Stimulated activated CD4-positive, alpha-beta T cell treated with anti-CD3 and anti-CD28 coated beads, Interleukin-2, amount 100 ng/mL, for 24 hours (primary cell): ENCODE measurements at places on chromosomes 3 and 15.

DNA sequence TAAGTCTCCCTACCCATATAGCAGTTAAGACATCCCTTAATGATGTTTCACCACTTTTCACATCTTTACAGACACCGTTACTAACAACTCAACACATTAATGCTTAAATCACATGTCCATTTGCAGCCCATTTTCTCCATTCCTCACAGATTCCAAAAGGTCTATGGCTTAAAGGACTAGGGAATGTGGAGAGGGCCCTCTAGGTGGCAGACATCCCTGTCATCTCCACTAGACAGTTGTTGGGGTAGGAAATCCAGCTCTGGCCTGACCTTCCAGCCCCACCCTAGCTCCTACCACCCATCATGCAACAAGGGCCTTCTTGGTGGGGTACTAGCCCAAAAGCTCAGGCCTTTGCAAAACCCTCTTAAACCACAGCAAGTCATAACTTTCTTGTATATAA is 25.2 kb downstream of the CPEB1 start:
- DNase-seq, result no peak

DNA sequence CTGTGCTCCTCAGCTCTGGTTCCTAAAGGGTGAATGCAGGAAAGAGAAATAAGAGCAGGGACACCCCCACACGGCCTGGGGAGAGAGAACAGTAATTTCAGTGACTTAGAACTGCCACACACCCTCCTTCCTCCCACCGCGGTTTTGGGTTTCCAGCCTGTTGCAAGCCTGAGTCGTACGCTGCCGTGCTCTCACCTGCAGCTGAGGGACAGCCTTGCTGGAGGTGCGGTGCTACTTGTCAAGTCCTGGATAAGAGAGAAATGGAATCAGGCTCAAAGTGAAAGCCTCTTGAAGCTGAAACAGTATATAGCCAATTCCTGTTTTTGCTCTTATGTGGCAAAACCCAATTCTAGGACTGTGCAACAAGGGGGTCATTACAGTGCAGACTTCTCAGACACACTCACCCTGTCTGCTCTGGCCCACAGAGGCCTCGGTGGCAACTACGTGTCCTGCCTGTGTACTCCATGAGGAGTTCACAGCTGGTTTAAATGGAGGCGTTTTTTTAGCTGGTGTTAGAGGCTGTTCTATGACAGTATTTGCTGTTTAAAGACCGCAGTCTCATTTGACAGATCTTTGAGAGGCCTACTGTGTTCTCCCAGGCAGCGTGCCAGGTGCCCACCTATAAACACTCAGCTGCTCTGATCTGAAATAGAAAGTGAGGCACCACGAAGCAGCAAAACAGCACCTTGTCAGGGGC is 42.9 kb downstream of the TBC1D2B start:
- peak; percentile 84 for DNase-seq

DNA sequence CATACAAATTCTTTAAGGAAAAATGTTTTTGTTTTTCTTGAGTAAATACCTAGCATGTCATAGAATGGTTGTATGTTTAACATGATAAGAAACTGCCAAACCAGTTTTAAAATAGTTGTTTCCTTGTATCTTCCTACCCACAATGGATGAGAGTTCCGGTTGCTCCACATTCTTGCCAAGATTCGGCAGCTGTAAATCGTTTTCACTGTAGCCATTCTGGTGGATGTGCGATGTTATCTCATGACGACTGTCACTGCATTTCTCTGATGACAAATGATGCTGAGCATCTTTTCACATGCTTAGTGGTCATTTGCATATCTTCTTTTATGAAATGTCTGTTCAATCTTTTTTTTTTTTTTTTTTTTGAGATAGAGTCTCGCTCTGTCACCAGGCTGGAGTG is 36.6 kb upstream of the SH3GL3 start:
- DNase-seq, result no peak

GRCh38 chr3:14620512-14620911 is 31.1 kb upstream of the CCDC174 start:
- DNase-seq, result no peak

- no peak for DNase-seq
These were observed 48.5 kb downstream of the PCSK6 start for GRCh38 chr15:101440846-101441590.

GRCh38 chr3:65671004-65671403 is 367.7 kb downstream of the MAGI1 start:
- no peak for DNase-seq

DNA sequence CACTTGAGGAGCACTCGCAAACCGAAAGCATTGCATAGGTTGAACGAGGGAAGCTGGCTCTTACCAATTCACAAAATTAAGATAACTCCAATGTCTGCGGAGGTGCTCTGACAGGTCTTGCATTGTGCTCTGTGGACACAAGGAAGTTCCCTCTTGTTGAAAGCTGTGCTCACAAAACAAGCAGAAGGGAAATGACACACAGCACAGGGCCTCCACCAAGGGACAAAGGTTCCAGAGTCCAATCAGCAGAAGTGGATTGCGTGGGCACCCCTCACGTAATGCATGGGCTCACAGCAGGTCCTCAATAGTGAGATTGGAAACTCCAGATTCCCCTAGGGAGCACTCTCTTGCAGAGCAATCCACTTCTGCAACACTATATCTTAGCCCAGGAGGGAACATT is 89.9 kb downstream of the ATP10A start:
- no peak for DNase-seq

- DNase-seq, result peak; percentile 68
These were observed 28.9 kb downstream of the FBXW12 start for GRCh38 chr3:48400824-48401433.

GRCh38 chr3:85912980-85913379 is 954.2 kb downstream of the CADM2 start:
- DNase-seq, result no peak

DNA sequence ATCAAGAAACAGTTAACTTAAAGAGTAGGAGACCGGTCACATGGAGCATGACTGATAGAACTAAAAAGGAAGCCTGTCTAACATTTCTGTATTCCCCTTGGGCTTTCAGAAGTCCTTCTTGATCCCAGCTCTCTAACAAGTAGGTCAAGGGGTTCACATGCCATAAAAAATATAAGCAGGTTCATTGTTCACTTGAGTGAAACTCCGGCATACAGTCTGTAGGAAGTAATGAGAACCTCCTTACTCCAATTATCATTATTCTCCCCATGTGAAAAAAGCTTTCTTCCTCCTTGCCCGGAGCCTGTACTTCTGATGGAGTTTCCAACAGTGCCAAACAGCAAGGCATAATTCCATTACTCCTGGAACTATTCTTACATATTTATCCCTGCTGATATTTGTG is 242.8 kb upstream of the CNTN4 start:
- DNase-seq, result no peak

DNA sequence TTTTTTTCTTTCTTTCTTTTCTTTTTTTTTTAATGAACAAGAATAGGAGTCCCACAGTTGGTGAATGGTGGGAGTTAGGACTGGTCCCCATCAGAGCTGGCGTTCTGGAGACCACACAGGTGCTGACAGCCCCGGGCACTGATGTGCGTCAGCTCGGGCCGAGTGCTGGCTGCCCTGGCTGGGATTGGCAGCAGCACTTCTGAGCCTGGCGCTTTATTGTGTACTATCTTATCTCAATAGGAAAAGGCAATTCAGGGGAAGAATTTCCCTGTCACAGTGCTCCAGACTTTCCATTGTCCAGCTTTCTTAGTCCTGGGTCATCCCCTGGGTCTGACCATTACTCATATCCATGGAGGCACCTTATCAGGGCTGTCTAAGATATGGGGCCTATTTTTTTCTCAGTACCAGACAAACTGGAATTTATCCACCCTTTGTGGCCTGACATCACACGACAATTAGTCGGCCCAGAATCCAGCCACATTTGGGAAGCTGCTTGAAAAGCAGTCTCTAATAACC is 54.1 kb downstream of the TMEM44 start:
- no peak for DNase-seq

DNA sequence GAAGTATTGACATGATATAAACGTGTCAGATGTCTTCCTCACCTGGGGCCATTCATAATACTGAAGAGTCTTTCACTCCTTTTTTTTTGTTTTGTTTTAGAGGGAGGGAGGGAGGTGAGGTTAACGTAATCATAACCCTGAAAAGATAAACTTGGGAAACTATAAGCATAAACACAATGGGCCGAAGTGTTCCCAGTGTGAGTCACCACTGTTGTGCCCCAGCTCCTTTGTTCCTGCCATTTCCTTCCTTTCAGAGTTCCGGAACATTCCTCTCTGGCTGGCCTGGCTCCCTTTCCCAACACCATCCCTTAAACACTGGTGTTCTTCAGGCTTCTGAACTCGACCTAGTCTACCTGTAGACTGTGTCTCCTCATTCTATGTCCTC is 18.6 kb downstream of the PLD1 start:
- no peak for DNase-seq

DNA sequence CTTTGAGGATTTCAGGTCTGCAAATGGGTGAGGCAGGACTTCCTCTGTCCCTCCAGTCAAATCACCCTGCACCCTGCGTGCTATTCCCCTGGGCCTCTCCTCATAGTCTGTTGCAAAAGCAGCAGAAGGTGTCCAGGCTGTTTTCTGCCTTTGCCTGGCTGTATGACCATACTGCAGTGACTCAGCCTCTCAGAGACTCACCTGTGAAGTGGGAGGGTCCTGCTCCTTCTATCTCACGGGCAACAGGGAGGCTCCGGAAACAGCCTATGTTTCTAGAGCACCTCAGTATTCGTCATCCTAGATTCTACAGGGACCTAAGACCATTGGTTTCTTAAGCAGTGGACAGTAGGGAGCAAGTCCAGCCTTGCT is 216.4 kb downstream of the TLE3 start:
- no peak for DNase-seq

DNA sequence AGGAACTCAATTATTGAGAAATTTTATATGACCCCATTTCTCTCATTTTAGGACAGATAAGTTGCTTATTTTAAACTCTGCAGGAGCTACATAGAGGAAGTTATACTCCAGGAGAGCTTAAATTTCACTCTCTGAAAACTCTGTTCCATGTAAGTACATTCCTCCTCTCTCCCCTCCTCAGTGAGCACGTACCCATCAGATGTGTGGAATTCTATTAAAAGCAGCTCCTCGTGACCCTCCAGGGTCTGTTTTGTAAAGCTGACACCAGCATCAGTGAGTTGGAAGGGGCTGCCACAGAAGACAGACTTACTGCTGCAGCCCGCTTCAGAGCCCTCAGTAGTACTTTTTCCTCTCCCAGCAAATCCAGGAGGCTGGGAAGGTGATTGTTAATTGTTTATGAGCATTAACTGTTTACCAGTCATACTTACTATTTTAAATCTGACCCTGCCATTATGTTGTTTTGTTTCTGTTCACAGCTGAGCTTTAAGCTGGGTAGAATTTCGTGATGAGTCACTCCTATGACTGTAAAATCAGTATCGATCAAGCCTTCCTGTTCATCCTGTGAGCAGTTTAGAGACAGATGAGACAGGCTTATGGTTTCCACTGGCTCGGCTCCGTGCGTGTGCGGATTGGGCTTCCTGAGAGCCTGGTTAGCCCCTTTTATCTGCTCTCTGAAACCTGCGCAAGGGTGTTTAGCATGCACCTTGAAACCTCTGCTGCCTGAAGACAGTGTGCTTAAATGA is 20.4 kb downstream of the IGF1R start:
- peak; percentile 65 for DNase-seq

GRCh38 chr3:140706360-140706759 is 28.5 kb downstream of the TRIM42 start:
- DNase-seq, result no peak

- no peak for DNase-seq
These were observed 197.3 kb downstream of the FHIT start for GRCh38 chr3:61053781-61054496.

- DNase-seq, result no peak
These were observed 45.4 kb downstream of the ZDHHC19 start for GRCh38 chr3:196165850-196166249.
